ENCODE measurements at places on chromosomes 5 and 9.

DNA sequence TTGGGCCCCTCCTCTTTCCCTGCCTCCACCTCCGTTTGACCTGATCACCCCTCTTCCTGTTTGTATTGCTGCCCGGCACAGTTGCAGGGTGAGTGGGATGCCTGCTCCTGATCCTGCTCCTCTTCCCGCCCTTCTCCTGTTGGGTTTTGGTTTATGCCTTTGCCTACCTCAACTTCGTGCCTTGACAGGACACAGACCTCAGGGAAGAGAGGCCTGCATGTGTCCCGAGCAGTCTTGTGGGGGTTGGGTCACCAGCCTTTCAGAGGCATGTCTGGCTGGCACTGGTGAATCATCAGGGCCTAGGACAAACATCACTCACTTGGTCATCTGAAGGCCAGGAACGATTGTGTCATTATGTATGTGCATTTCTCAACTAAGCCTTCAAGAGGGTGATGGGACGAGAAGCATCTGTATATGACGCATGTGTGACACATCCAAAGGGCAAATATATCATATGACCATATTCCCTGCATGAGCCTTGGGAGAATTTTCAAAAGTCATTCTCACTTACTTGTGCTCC is 56.9 kb downstream of the NPR3 start:
- DNase-seq = no peak

DNA sequence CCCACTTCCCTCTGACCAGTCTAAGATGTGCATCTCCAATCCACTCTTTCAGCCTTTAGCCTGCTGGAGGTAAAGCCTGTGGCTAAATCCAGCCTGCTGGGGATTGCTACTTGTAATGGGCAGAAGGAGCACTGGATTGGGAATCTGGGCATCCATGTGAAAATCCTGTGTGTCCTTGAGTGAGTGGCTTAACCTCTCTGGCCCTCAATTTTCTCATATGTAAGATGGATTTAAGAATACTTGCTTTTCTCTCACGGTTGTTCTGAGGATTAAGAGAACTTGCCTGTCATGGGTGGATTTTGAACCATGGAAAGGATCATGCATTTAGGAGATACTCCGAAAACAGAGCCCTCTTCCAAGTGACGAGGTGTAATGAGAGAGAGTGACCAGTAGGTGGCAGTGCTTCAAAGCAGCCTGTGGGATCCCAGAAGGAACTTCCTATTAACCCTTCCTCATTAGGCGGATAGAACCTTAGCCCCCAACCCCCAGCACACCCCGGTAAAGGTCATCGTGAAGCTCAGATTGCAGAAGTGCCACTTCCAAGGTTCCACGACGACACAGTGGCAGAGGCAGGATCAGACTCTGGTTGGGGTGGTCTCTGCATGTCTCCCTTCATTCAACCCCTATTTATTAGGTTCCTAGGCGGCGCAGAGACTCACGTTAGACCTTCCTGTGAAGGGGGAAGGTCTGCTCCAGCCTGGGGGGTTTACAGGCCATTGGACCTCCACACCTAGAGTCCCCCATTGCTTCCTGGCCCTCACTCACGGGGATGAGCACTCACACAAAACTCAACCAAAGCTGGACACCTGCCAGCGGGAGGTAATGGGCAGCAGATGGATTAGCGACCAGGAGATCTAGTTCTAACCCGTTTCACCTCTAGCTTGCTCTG is 68.7 kb upstream of the ZNF618 start:
- no peak for DNase-seq

DNA sequence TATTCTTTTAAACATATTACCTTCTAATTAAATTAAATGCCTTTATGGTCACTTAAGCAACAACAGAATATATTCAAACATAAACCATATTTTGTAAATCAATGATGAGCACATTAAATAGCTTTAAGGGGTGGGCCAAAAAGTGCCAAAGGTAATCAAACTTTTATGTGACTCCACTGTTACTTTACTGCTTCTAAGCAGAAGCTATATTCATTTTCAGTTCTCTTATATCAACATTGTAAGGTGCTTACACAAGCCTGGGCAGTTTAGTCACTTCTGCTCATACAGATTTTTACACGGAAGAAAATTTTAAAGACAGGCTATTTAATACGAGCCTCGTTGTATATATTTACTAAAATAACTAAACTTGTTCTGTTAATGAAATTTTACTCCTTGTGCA is 29.9 kb downstream of the RFX3 start:
- DNase-seq = no peak

- no peak for DNase-seq
Measured at GRCh38 chr5:90909101-90909503, 350.5 kb downstream of the ADGRV1 start.

GRCh38 chr5:10593531-10594181 is 29.8 kb downstream of the ANKRD33B start:
- no peak for DNase-seq

GRCh38 chr9:108655818-108656217 is 200.0 kb downstream of the ACTL7B start:
- DNase-seq = no peak

- DNase-seq = no peak
Measured at GRCh38 chr5:154090656-154091055, 51.9 kb downstream of the MFAP3 start.
